A673 (cell line): ENCODE measurements at places on chromosomes 11 and 22.

DNA sequence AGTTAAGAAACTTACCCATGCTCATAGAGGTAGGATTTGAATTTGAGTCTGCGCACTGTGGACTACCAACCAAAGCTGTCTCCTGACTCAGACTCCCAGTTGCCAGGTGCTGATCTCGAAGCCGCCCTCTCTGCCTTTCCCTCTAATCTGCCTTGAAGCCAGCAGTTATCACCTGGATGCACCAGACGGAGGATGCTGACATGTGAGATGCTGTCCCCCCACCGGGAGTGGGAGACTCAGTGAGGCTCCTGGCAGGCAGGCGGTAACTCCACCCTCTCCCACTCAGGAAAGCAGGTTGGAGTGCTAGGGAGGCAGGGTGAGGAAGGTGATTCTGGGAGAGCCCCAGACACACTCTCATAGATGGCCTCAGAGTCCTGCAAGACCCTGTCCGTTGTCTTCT is 40.4 kb downstream of the KIAA1671 start:
- no peak for DNase-seq

- DNase-seq, result no peak
These were observed 178.0 kb downstream of the DSCAML1 start for GRCh38 chr11:117618982-117619355.

DNA sequence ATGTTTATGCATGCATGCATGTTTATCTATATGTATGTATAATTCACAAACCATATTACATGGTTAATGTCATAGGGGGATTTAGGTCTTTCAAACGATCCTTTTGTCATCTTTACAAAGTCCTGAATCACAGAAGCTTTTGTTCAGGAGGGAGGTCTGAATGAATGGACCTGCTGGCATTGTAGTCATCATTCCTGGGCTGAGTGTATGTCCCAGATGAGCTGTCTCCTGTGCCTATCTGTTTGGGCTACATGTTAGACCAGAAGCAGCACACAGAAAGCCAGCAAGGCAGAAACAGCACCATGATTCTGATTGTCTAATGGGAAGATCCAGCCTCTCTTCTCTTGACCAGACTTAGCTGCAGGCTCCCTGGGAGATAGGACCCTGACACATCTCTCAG is 69.5 kb downstream of the ADM start:
- DNase-seq, result no peak

- DNase-seq, result no peak
These were observed 37.4 kb downstream of the LARGE2 start for GRCh38 chr11:45959851-45960250.
